ENCODE measurements at places on chromosomes 2 and 18.
A peak's percentile ranks its signal among the peaks of the same experiment; 100 is the strongest.

DNA sequence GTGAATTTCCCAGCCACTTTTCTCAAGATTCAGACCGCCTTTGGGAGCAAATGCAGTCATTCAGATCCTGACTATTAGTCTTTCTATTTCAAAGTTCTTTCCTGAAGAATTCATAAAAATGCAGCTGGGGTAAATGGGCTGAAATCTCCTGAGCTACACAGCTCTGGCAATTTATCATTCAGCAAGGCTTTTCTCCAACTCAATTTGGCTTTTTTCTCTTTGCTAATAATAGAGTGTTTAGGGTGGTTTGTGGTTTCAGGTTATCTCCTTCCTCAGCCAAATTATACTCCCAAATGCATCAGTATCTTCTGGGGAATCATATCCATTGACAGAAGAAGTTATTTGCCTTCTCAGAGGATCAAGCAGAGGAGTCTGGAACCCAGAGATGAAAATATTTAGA is 282.4 kb upstream of the SLC14A2 start:
- DNase-seq: no peak

DNA sequence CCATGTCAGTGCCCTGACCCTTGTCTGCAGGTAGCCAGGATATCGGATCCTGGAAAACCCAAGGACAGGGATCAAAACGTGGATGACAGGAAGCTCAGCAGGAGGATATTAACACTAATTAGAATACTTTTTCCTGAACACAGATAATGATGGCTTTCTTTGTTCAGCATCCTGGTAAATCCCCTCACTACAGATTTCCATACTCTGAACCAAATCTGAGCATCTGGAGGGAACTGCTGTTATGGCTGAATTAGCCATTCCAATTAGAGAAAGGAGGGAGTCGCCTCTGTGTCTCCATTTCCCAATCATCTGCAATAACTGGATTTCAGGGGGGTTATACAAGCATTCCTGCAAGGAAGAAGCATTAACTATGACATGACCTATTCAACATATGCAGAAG is 24.4 kb downstream of the CXCR4 start:
- DNase-seq: no peak

DNA sequence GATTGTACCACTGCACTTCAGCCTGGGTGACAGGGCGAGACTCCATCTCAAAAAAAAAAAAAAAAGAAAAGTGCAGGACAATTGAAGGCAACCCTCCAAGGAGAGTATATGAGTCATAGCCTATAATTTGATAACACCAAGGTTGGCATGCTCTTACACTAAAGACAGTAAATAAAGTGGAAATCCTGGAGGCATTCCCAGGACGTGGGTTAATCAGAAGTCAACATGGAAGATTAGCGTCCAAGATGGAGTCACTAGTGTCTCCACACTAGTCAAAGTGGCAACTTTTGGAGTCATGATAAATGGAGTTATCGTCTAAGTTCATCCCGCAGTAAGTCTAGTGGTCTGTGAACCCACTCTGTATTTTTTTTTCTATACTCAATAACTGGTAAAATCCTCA is 21.2 kb upstream of the UGGT1 start:
- no peak for DNase-seq

- DNase-seq: no peak
Observed at GRCh38 chr2:210577263-210578071, 21.1 kb downstream of the CPS1 start.

- no peak for DNase-seq
Observed at GRCh38 chr2:109370399-109371035, 241.5 kb downstream of the SH3RF3 start.

DNA sequence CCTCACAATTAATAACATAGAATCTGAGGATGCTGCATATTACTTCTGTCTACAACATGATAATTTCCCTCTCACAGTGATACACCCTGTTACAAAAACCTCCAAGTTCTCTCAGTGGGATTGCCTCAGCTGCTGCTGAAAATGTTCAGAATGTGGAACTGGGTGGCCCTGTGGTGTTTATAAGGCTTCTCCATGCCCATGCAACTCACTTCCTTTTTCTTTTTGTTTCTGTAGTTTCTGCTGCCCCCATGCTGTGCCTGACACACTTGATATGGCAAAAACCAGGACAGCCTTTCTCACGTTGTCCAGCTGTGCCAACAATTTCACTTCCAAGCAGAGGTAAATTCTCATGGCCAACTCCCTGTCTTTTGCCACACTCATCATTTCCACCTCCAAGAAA is 206.2 kb downstream of the RPIA start:
- no peak for DNase-seq

DNA sequence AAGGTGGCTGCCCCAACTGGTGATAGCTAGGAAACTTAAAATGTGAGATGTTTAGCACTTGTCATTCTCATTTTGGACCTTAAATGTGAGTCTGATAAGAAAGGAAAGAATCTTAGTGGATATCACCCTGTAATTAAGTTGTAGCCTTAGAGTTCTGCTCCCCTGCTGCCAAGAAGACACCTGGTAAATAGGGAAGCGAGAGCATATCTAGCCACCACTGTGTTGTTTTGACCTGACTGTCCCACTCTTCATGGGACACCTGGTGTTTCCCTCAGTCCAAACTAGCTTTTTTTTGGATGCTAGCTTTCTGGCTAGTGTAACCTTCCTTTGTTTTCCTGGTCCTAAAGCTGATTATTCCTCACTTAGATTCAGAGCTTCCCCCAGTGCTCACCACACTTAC is 357.6 kb downstream of the RAD51AP2 start:
- no peak for DNase-seq

GRCh38 chr18:46536215-46536874 is 120.7 kb downstream of the LOXHD1 start:
- no peak for DNase-seq

- no peak for DNase-seq
Observed at GRCh38 chr2:241601841-241602240, 35.1 kb downstream of the THAP4 start.

DNA sequence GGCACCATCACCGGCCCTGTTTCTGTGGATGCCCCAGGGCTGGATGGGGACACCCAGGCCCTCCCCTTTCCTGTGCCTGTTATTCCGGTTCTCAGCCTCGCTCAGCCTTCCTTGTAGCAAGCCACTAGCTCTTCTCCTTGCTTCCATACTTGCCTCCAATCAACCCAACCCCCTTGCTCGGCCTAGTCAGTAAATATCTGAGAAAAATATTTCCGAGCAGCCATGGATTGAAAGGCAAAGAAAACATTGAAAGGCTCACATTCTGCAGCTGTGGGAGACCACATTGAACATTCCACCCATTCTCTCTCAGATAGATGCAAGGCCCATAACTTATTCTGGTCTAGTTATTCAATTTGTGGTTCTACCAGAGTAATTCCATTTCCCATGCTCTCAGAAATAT is 114.9 kb downstream of the SPP2 start:
- no peak for DNase-seq

GRCh38 chr2:176078541-176079284 is 5.0 kb downstream of the EVX2 start:
- no peak for DNase-seq

DNA sequence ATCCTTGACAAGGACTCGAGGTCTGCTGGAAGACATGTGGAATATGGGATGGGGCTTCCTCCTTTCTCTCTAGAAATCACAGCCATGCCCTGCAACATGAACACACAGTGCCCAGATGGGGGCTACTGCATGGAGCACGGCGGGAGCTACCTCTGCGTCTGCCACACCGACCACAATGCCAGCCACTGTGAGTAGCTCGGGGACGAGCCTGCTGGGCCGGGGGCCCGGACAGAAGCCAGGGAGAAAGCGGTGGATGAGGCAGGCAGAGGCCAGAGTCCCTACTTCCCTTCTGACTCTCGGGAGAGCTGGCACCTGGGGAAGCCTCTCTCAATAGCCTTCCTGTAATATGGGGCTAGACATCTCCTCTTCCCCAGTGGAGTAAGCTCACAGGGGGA is 50.5 kb downstream of the SNED1 start:
- no peak for DNase-seq

GRCh38 chr2:128373451-128374000 is 54.9 kb upstream of the HS6ST1 start:
- DNase-seq: no peak

DNA sequence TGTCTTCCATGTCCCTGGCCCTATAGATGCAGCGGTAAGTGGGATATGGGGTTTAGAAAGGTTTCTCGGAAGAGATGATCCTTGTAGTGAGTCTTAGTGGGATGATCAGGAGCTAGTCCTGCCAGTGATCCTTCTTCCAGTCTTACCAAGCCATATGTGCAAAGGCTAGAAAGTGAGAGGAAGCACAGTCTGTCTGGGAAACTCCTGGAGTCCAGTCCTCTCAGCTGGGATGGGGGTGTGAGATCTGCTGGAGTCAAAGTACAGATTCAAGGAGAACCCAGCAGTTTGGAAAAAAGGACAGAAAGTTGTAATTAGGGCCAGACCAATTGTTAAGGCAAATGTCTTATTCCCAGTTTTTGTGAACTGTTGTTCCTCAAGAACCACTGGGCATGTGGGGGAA is 83.3 kb downstream of the LIMS1 start:
- DNase-seq: no peak

DNA sequence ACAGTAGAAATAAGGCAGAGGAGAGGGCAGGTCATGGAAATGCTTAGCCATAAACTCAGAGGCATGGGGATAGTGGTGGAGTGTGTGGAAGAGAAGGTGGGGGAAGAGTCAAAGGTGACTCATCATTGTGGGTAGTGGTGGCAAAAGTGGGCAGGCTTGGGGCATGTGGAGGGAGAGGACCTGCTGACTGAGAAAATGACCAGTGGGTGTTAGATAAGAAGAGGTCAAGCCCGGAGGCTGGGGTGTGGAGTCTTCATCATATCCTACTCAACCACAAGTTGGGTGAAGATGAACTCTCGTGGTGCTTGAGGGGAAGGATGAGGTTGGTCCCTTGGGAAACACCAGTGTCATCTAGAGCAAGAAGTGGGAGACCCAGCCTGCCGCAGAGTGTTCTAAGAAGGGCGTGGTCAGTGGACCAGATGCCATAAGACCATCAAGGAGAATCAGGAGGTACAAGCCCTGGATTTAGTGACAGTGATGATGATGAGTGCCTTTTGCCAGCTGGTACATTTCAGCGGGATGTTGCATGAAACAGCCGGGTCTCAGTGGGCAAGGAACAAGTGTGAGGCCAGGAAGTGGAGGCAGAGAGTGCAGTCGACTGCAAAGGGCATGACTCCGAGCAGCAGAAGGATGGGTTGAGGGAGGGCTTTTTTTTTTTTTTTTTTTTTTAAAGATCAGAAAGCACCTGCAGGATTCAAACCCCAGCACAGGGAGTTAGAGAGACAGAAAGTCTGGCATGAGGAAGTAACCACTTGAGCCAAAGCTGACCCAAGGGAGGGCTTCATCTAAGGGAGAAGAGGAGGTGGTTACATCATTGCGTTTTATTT is 122.6 kb upstream of the SPRED2 start:
- DNase-seq: no peak

- DNase-seq: no peak
Observed at GRCh38 chr2:241961454-241961853, 91.9 kb downstream of the RTP5 start.

GRCh38 chr2:102117472-102117858 is 25.1 kb upstream of the IL1R1 start:
- no peak for DNase-seq

DNA sequence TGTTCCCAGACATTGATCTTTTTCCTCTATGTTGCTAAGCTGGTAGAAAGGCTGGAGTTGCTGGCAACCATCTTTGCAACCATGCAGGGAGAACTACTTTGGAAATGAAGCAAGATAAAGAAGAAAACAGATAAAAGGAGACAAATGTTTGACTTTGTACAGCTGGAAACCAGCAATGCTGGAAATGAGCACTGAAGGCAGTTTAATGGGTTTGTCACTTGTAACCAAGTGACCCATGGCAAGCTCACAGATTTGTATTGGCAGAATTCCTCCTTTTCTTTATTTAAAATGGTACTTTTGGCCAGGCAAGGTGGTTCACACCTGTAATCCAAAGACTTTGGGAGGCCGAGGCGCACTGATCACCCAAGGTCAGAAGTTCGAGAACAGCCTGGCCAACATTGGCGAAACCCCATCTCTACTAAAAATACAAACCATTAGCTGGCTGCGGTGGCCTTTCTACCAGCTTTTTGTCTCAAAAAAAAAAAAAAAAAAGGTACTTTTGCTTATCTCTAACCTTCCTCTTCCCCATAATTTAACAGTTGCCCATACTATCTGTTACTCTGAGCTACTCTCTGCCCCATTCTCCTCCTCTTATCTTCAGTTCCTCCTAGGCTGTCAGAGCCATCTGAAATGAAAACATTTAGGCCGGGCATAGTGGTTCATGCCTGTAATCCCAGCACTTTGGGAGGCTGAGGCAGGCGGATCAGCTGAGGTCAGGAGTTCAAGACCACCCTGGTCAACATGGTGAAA is 2.0 kb upstream of the BOLA3 start:
- no peak for DNase-seq

GRCh38 chr2:68812251-68812650 is 58.9 kb downstream of the BMP10 start:
- DNase-seq: no peak

- no peak for DNase-seq
Observed at GRCh38 chr2:168773719-168774521, 28.5 kb upstream of the NOSTRIN start.

GRCh38 chr2:219541611-219542180 is 1.9 kb downstream of the CHPF start:
- DNase-seq: peak; percentile 80

GRCh38 chr2:84424152-84424551 is 34.9 kb downstream of the SUCLG1 start:
- DNase-seq: no peak

DNA sequence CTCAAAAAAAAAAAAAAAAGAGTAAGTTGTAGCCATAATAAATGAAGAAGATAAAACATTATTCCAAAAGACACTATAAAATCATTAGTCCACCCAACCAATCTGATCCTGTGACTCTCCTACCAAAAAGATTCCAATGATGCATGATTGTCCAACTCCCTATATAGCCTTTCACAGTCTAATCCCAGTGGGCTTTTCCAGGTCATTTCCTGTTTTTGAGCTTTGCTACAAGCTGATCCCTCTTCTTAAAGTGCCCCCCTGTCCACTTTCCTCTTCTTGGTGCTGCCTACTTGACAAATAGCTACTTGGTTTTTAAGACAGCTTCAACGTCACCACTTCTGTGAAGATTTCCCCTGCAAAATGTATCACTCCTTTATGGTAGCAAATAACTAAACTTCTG is 88.4 kb downstream of the SEMA4F start:
- DNase-seq: no peak

DNA sequence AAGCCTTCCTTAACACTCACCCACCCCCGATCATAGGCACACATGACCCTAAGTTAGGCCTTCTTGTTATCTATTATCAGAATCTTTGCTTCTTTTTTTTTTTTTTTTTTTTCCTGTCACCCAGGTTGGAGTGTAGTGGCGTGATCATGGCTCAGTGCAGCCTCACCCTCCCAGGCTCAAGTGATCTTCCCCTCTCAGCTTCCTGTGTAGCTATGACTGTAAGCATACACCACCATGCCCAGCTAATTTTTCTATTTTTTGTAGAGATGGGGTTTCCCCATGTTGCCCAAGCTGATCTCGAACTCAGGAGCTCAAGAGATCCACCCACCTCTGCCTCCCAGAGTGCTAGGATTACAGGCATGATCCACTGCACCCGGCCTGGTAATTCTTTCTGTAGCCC is 328.7 kb downstream of the NR4A2 start:
- no peak for DNase-seq

GRCh38 chr18:22951823-22952222 is 18.7 kb downstream of the RBBP8 start:
- no peak for DNase-seq

GRCh38 chr2:11748018-11748860 is 1.8 kb downstream of the LPIN1 start:
- no peak for DNase-seq

GRCh38 chr2:122003196-122003940 is 247.9 kb downstream of the TSN start:
- DNase-seq: no peak
